ENCODE measurements at places on chromosomes 3 and 15.

DNA sequence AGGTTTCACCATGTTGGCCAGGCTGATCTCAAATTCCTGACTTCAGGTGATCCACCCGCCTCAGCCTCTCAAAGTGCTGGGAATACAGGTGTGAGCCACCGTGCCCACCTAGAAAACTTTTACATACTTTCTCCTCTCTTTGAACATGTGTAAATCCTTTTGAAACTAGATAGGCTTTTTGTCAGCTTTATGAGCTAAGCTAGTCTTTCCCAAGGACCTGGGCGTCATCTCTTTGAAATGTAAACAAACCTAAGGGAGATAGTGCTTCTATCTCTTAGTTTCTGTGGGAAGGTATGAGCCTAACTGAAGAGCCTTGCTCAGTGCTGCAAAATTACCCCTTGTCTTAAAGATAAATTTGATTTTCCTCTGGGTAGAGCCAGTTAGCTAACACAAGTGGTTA, 4.8 kb downstream of the CX3CR1 start:
- no peak for DNase-seq

- no peak for DNase-seq
Measured at GRCh38 chr3:53733446-53733845, 112.8 kb downstream of the CHDH start.

DNA sequence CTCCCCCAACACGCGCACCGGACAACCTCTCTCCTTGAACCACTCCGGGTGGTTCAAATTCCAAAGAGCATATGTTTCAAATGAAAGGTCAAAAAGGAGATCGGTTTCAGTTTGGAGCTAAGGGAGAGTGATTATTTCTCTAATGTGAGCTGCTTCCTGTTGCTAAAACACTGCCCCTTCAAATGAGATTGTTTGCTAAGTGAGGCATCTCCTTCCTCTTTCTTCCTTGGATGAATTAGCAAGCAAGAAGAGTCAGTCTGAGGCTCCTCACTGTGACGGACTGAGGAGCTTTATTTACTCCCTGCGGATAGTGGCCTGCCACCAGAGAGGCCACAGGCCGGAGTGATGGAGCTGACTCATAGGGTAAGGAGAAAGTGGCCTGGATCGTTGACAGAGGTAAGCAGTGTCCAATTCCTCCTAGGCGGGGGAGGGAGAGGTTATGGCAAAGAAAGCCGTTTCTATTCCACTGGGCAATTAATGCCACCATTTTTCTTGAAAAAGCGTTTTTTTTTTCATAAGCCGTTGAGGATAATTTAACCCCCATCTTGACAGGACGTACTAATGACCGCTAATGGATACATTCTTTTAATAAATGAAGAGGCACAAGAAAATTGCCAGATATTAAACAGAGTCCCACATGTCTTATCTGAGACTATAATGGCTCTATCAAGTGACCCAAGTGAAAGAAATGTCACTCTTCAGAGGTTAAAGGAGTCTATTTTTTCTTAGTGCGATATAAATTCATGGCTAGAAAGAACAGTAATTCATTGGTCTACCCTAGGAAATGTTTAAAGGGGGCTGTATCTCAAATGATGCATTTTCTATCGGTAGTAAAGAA, 167.0 kb upstream of the ANKRD28 start:
- DNase-seq, result no peak

GRCh38 chr3:120364821-120365220, 15.7 kb upstream of the LRRC58 start:
- no peak for DNase-seq

- no peak for DNase-seq
Measured at GRCh38 chr15:101615986-101616848, 36.0 kb downstream of the TM2D3 start.

DNA sequence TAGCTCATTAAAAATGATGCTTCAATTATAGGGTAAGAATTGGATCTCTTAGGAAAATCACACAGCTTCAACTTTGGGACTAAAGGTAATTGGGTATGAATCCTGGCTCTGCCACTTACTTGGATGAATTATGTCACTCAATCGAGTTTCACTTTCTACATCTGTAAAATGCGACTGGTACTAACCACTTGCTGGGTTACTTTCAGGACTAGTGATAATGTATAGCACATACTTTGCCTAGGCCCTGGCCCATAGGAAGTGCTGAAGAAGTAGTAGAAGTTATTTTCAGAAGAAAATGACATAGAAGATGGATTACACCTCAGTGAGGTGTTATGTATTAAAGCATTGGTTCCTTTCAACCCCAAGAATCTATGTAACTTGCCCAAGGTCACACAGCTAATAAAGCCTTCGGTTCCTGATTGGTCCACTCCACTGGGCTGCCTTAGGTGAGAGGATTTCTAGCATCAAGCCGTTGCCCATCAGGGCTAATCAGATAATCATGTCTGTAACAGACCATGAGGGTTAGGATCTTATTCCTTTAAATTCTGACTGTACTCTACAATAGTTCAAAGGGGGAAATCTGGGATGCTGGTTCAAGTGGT, 29.4 kb upstream of the AP4E1 start:
- DNase-seq, result no peak

DNA sequence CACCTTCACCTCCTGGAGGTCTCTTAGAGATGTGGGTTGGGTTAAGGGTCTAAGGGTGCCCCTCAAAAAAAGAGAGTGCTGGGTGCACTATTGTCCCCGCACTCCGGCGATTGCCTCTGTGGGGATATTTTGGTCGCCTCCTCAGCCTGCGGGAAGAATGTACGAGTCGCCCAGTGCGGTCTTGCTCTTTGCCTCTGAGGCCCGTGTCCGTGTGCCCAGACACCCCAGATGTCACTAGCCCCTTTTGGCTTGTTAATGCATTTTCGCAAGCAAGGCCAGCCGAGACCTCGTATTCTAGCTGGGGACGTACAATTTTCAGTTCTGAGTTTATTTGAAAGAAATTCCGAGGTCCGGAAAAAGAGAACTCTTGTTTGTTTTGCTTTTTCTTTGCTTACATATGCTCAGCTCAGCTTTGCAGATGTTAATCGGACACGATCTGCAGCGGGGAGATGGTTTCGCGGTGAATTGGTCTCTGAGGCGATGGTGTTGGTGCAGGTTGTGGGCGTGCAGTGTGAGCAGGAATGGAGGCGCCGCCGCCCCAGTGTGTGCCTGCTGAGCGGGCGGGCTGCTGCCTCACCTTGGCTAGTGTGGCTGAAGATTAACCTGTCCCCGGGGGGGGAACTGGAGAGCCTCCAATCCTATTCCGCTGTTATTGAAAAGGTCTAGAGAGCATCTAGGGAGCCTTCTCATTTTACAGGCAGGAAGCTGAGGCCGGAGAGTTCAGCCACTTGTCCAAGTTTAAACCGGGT, 1.4 kb downstream of the ST6GAL1 start:
- peak; percentile 53 for DNase-seq

DNA sequence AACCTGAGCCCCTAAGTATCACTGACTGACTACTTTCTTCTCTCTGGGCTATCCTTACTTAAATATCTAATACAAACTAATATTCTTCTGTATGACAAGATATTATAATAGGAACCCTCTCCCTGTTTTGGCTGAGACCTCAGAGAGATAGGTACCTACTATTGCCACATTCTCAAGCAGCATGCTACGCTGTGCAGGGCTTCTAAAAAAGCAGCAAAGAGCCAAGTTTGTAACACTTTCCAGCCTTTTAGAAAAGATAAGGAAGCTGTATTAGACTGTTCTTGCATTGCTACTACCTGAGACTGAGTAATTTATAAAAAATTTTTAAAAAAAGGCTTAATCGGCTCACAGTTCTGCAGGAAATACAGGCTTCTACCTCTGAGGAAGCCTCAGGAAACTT, 126.8 kb upstream of the ABI3BP start:
- no peak for DNase-seq

GRCh38 chr15:68991723-68992122, 22.8 kb upstream of the NOX5 start:
- no peak for DNase-seq

DNA sequence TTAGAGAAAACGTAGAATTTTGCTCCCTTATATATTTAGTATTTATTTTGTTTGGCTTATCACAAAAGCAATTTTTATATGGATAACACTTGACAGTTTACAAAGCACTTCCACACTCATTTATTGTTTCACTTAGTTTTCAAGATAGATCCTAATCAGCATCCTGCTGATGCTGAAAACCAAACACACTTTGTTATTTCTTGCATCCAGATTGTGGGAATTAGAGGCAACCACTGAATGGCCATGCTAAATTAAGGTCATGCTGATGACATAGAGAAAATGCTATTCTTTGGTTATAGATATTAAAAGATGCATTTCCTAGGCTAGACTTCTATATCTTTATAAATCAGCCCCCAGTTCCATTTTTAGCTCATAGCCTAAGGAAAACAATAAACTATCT, 474.1 kb upstream of the KCNMB2 start:
- DNase-seq, result no peak

GRCh38 chr3:143699424-143699823, 148.8 kb downstream of the SLC9A9 start:
- no peak for DNase-seq

DNA sequence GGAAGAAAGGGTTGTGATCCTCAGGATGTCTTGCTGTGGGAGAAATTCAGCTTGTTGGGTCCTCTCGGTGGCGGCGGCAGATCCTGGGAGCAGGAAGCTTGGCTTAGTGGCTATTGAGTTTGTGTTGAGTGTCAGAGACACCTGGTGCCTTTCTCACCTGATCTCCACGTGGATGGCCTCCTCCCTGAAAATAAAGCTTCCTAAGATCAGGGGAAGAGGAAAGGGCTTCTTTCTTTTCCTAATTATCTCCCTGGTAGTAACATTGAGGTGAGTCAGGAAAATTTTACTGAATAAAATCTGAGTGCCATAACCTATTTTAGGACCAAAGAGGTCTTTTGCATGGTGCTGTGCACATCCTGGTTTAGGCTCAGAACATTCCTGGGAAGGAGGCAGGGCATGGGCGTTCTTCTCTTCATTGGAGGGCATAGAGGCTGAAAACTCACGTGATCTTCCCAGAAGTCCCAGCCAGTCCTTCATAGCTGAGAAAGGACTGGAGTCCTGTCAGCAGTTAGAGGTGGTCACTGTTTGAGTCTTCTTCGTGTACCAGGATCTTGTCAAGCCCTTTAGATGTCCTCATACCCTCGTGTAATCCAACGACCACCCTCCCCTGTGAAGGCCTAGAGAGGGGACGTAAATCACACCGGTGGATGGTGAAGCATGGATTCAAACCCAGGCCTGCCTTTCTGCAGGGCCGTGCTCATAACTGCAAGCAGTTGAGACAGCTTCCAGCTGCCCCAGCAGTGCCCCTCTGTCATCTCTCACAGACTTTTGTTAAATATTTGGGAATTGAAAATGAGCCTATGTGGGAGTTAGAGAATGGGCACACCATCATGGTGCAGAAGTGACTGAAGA, 1.1 kb downstream of the CMTM8 start:
- DNase-seq, result no peak

DNA sequence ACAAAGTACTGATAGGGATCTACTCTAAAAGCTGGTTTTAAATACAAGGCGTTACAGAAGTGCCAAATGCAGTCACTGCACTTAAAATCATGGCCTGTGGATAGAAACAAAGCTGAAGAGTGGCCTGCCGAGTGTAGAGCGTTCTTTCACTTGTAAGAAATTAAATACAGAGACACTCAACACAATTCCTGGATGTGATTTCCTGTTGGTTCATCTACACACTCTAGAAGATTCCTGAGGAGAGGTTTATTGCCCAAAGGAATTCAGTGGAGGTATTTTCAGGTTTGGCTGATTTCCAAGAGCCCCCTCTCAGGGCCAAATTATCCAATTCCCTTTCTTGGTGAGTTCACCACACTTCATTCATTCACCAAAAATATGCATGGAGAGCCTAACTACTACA, 200.3 kb upstream of the IL12A start:
- no peak for DNase-seq

DNA sequence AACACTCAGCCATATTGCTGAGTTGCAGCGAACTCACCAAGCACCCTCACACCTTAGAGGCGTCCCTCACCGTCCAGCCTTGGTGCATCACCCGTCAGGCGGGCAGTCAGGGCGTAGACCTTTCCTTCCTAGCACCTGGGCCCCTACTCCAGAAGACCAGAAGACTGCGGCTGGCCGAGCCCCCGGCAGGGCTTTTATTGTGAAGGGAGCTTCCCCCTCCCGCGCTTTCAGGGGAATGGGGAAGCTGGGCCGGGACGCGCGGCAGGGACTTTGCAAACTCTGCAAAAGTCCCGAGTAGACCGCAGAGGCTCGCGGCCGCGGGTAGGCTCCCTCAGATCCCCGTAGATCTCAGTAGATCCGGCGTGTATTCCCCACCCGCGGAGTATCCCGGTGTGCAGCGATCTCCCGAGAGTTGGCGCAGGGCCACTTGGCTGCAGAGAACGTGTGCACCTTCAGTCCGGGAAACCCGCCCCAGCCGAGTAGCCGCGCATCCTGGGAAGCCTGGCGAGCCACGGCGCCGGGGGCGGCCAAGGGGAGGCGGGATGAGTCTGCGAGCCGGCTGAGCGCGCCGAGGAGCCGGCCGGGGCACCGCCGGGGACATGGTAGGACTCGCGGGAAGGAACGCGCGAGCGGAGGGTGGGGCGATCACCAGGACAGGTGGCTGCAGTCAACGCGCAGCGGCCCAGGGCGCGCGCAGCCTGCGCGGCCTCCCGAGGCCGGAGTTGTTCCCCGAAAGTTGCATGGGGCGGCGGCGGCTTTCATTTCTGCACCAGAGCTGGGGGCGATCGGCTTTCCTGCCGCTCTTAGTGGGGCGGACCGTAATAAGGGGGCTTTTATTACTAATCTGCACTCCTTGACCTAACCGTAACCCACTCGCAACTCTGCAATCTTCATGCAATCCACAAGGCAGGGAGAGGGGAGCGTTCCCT, at the start of gene GASK1A:
GASK1A (plus strand) TSS at position 268 of the 929 bp plus-strand sequence; CDS start at position 600, 332 bp downstream.
- DNase-seq, result peak; percentile 50

- DNase-seq, result no peak
Measured at GRCh38 chr3:151345859-151346258, 16.5 kb upstream of the P2RY13 start.

DNA sequence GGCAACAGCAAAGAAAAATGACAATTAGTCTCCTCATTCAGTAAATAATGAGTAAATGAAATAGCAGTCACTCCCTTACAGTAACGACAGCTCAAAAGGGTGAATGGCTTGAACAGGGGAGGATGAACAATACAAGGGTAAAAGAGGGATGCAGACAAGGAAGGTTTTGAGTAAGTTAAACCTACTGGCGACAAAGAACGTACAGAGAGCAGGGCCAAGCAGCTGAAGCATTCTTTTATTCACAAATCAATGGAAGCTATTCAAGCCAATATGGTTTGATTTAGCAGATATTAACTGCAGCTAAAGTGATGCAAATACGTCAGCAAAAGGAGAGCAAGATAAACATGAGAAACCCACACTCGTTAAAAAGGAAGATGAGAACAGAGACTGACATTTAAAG, 90.7 kb upstream of the ICE2 start:
- no peak for DNase-seq

GRCh38 chr3:139317215-139317614, 26.6 kb upstream of the MRPS22 start:
- no peak for DNase-seq
